ENCODE measurements at places on chromosomes 5 and 9.

DNA sequence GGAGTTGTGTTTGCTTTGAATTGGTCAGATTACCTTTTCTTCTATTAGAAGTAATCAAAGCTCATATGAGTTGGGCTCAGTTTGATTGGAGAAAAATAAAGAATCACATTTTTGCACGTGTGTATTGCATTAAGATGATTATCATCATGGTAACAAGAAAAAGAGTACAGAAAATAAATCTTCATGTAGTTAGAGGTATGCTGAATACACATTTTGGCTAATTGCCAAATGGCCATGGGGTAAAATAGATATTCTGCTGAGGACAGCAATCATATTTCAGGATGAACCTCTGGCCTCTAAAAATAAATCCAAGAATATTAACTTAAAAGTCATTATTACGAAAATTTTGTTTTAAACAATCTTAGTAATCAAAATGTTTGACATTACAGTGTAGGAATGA lies 38.9 kb upstream of the GNAQ start:
- no peak for DNase-seq

DNA sequence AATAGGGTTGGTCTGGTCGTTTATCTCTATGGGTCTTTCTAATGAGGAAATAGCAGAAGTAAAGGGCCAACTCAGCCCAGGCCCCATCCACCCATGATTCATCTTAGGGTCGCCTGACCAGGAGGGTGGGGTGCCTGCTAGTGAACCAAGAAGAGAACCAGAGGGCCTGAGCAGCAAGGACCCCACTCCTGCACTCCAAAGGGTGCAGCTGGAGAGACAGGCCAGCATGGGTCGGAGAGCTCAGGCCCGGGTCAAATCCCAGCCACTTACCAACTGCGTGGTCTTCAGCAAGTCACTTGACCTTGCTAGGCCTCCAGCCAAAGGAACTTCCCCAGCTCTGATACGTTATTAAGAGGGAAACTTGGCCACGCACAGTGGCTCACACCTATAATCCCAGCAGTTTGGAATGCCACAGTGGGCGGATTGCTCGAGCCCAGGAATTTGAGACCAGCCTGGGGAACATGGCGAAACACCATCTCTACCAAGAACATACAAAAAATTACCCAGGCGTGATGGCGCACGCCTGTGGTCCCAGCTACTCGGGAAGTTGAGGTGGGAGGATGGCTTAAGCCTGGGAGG lies 4.3 kb downstream of the BBLN start:
- no peak for DNase-seq

- no peak for DNase-seq
Observed at GRCh38 chr5:118988866-118989180, 476 bp upstream of the DTWD2 start.

GRCh38 chr5:76155536-76155935 lies 72.4 kb downstream of the SV2C start:
- no peak for DNase-seq

DNA sequence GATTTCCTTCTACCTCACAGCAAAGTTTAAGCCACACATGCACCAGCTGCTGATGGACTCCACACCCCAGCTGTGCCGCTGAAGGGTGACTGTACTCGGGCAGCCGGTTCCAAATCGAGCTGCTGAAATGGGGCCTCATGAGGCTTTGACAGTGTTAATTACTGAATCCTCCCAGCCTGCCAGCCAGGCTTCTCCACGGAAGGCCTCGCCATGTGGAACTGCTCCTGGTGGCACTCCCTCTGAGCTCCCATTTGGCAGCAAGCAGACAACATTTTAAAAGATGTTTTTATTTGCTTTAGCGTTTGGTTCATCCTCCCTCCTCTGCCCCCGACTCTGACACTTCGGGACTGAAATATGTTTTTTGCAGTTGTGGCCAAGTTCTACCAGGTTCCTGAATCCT lies 479.4 kb upstream of the MPDZ start:
- no peak for DNase-seq

DNA sequence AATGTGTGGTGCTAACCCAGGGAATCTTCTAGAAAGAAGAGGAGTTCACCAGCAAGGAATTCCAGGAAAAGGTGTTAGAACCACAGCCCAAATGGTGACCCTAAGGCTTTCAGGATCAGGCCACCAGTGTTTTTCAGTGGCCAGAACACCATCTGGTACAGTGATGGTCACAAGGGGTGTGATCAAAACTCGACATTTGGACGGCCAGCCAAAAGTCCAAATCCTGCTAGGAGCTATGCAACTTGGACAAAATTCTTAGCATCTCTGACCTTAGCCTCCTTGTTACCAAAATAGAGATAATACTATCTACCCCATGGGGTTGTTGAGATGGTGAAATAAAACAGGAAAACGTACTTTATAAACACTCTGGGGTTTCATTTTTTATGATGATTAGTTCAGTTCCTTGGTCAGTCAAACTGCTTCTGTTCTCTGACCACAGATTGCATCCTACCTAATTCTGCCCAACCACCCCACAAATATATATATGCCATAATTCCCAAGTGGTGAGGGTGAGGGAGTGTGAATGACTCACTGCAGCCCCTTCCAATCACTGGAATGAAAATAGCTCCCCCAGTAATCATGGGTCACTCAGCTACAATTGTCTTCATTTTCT lies 210.3 kb downstream of the CDK5RAP2 start:
- no peak for DNase-seq

DNA sequence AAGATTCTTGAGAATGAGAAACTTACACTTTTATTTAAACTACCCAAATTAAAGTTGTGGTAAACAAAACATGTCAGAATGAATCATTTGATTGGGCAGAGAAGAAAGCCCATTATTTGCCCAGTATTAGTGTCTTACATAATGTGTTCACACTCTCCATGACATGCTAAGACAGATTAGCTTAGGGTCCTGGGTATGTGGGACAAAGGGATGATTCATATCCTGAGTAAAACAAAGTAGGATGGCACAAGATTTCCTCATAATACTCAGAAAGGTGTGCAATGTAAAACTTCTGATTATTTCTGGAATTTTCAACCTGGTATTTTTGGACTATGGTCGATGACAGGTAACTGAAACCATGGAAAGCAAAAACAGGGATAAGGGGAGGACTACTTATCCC lies 183.9 kb upstream of the POU5F2 start:
- DNase-seq, result no peak

DNA sequence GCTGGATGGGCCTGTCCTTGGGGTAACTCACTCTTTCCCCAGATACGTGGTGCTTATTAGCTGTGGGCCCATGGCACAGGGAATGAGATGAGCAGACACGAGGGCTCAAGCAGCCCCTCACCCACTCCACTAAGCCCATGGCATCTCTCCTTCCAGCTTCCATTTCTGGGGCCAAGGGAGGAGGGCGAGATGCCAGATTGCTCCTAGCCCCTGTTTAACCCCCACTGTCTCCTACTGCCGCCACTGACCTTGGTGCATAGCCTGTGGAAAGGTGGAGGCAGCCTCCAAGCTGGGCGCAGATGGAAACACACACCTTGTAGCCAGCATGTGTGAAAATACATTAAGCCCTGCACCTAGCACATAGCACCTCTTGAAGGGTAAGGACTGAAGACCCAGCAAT lies 167.6 kb downstream of the FSTL4 start:
- DNase-seq, result no peak

- no peak for DNase-seq
Observed at GRCh38 chr5:110852053-110852452, 113.2 kb downstream of the SLC25A46 start.

DNA sequence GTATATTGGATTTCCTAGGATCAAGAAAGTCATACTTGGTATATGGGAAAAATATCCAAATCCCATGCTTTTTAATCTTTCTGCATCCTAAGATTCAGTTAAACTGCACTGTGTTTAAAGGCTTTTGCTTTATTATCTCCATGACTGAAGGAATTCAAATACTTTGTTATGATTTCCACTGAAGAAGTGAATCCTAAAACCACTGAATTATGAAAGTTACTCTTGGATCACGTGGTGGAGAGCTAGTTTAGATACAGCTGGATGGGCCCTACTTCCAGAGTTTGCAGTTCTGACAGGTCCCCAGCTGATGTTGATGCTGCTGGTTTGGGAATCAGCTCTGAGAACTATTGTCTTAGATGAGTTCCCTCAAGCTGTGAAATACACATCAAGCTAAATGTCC lies 5.0 kb downstream of the DAB2 start:
- DNase-seq, result no peak

- no peak for DNase-seq
Observed at GRCh38 chr9:34652602-34653000, 616 bp downstream of the IL11RA start.

DNA sequence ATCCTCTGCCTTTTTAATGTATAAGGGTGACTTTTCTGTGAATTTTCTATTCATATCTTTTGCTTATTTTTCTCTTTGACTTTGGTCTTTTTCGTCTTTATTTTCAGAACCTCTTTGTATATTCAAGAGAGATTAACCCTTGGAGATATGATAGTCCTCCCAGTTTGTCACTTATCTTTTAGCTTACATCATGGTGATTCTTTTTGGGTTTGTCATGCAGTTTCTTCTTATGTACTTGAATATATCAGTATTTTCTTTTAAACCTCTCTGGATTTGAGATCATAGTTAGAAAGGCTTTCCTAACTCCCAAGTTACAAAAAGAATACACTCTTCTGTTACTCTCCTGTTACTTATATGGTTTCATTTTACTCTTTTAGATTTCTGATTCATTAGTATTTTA lies 27.5 kb upstream of the GPR21 start:
- DNase-seq, result no peak

DNA sequence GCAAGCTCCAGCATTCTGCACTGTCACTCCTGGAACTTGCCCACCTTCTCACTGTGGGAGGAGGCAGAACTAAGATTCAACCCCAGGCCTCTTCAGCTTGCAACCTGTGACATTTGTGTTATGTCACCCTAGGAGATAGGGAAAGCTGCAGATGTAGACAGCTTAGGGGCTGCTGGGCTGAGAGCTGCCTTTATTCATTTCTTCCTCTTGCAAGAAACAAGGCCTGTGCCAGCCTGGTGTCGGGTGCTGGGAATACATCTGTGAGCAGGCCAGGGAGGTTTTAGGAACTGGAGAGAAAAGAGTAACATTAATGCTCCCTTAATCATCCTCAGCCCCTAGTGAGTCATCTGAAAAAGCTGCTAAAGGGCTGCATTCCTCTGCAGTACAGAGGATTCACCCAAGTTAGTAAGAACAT lies 101.8 kb downstream of the FGF18 start:
- no peak for DNase-seq

- no peak for DNase-seq
Observed at GRCh38 chr5:14218011-14218410, 74.9 kb downstream of the TRIO start.

GRCh38 chr5:67010684-67011409 lies 185.8 kb downstream of the CD180 start:
- peak; percentile 16 for DNase-seq

- DNase-seq, result no peak
Observed at GRCh38 chr5:78561261-78561660, 87.3 kb downstream of the LHFPL2 start.

- DNase-seq, result no peak
Observed at GRCh38 chr9:20043035-20043434, 254.2 kb upstream of the SLC24A2 start.

DNA sequence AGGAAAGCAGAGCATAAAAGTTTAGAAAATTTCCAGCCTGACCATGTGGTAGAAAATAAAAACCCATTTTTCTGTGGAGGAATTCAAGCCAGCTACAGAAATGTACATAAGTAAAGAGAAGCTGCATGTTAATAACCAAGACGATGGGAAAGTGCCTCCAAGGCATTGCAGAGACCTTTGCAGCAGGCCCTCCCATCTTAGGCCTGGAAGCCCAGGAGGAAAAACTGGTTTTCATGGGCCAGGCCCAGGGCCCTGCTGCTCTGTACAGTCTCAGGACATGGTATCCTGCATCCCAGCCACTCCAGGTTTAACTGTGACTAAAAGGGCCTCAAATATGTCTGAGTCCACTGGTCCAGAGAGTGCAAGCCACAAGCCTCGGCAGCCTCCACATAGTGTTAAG lies 754.8 kb upstream of the RIOK2 start:
- DNase-seq, result no peak

GRCh38 chr5:158492841-158493242 lies 606.9 kb downstream of the EBF1 start:
- DNase-seq, result no peak

DNA sequence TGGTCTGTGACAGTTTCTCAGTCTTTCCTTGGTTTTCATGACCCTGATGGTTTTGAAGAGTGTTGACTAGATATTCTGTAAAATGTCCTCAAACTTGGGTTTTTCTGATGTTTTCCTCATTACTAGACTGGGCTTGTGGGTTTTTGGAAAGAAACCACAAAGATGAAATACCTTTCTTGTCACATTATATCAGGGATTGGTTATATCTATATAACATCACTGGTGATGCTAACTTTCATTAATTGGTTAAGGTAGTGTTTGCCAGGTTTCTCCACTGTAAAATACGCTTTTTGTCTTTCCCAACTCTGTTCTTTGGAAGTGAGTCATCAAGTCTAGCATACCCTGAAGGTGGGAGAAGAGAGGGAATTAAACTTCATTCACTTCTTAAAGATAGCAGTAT lies 3.3 kb upstream of the IL31RA start:
- DNase-seq, result no peak

DNA sequence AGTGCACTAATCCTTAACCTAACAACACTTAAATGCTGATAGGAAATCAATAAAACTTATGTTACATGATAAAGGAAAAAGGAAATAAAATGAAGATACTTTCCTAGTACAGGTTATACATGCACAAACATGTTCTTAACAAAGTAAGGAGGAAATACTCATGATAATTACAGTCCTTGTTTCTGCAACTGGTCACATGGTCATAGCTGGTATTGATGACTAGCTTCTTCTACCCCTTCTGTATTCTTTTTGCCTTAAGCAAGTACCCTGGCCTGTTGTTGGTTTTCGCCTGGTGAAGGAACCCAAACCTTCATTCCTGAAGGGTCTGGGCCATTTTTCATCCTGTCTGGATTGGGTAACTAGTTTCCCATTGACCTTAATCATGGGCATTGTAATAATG lies 93.7 kb upstream of the FBN2 start:
- no peak for DNase-seq

DNA sequence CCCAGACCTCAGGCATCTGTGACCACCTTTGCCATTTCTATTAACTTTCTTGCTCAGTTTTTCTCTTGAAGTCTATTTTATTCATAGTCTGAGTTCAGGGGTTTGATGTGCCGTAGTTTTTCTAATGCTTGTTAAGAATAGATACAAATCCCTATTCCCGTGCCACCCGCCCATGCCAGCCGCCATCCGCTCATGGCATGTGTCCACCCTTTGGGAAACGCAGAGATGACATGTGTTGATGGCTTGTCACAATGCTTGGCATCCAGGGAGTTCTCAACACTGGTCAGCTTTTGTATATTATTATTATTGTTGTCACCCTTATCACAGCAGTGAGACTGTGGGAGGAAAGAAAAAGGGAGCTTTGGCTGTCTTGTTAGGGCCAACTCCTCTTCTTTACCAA lies 17.3 kb upstream of the ANGPTL2 start:
- DNase-seq, result no peak

GRCh38 chr9:127382541-127382940 lies 14.4 kb upstream of the SLC2A8 start:
- no peak for DNase-seq

DNA sequence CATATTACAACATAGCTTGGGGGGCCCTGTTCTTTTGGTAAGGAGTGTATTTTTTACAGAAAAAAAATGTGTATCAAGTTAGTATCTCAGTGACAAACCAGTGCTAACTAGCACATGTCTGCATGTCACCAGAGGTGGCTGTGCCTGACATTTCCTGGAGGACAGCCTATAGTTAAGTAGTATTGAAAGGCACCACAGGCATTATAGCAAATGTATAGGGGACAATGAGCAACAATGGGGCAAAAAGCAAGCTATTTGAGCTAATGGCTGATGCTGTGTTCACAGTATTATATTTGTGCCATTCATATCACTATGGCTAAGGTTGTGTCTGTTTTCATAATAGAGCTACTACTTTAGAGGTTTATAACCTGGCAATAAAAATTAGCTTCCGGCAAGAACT lies 1644.0 kb downstream of the MAT2B start:
- no peak for DNase-seq

Data from GDM1 (cell line).